ENCODE measurements at places on chromosomes 2 and 18.

DNA sequence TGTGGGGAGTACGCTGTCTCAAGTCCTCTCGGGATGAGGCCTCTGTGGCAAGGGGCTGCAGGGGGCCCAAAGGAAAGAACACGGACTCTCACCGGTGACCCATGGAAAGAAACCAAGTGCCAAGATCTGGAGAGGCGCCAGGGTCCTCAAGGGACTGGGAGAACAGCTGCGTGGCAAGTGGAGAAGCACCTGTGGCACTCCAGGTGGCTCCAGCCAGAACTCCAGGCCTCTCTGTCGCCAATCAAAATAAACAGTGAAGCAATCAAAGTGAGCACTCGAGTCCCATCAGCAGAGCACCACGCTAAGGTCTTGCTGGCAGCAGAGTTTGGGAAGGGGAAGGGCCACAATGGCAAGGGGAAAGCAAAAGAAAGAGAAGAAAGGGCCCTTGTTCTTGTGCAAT is 54.7 kb downstream of the BCL2 start:
- DNase-seq: peak; percentile 99

DNA sequence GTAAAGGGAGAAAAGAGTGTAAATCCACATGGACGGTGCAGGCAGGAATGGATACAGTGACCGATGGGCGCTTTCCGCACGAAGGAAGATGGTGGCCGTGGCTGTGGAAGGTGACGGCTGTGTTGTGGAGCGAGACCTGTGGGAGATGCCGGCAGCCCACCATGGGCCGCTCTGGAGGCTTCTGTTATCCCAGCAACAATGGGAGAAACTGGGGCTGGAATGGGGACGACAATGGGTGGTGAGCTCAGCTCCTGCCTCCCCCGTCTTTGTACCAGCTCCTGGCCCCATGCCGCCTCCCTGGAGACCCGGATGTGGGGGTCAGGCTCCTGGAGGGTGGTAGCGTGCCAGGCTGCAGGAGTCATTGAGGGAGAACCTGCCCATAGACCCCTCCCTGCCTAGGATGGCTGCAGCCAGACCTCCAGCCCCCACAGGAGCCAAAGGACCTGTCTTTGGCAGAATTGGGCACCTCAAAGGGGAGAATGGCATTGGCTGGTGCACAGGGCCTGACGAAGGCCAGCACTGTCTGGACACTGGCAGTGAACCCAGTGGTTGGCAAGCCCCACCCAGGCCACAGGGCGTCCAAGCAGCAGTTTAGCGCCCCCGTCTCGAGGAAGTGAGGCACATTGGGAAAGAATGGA is 72.6 kb downstream of the SLC66A2 start:
- DNase-seq: no peak

DNA sequence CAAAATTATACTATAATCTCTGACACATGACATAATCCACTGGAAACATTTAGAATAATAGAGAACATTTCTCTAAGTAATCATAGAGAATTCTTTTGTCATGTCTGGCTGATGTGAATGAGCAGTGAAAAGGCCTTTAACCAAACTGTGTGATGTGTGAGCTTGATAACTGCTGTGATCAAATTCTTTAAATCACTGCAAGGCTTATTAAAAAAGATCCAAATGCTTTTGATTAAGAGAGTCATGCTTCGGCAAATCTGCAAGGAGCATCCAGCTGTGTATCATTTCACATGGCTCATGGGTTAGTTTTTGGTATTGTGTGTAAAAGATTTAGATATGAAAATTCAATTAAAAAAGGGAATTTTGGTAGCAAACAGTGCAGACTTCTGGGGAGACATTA is 58.6 kb upstream of the TFPI start:
- DNase-seq: no peak

GRCh38 chr2:152453129-152453911 is 118.3 kb downstream of the FMNL2 start:
- no peak for DNase-seq

- DNase-seq: no peak
These were observed 218.3 kb downstream of the STK39 start for GRCh38 chr2:168029071-168029470.
